ENCODE measurements at places on chromosomes 1 and 21. TPM values are rescaled to one million over a fixed set of nuclear protein-coding genes. Genes with fewer than 3 reads are reported as not detected.

Gene OLFML2B
- total RNA-seq, result not detected

Gene GNAT2
- total RNA-seq, result 0.29 TPM

- H3K27ac ChIP-seq, result no peak within 1 kb of the TSS
- H3K4me1 ChIP-seq, result peaks cover 12% of the 10 kb centered on the region
- H3K36me3 ChIP-seq, result no peaks in the 10 kb centered on the region
- DNase-seq, result peak; percentile 69
- peak within 1 kb of the TSS; percentile 44 for H3K4me3 ChIP-seq
These were observed at the start of gene ARHGAP29 for GRCh38 chr1:94237291-94238226. ARHGAP29 (minus strand) TSS chr1:94237584; CDS start chr1:94231611, 5,973 bp downstream.

DNA sequence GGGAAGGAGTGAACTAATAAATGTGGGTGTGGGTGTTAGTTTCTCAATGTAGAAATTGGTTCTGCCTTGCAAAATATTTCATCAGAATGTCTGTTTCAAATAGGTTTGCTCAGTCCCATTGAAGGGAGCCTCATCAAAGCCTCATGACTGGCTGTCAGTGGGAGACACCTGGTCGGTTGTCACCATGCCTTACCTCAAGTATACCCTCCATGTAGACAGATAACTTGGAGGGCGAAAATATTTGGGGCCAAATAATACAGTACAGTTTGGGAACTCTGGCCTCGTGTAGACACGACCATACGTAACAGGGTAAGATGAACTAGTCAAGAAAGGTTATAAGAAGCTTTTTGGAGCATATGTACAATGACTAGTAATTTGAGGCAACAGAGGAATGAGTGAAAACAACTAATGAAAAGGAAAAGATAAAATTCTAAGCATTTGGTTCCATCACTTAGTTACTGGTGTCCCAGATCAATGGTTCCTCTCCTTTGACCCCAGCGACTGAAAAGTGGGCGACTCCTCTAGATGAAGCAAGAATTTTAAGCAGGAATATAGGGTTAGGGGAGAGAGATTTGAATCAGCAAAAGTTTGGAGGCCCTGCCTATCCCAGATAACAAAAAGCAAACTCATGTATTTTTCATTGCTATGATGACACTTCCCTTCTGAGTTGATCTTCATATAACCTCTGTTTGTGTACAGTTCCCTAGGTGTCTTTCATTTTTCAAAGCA lies 163.9 kb downstream of the LRRC40 start:
- no peak overlapping the region for H3K27ac ChIP-seq
- H3K4me1 ChIP-seq, result no peaks in the 10 kb centered on the region
- H3K4me3 ChIP-seq, result no peak overlapping the region
- no peaks in the 10 kb centered on the region for H3K36me3 ChIP-seq

- DNase-seq, result no peak
- no peaks in the 10 kb centered on the region for H3K4me1 ChIP-seq
- H3K4me3 ChIP-seq, result no peak overlapping the region
- H3K27me3 ChIP-seq, result peaks cover under 1% of the 10 kb centered on the region
- H3K27ac ChIP-seq, result no peak overlapping the region
- H3K36me3 ChIP-seq, result no peaks in the 10 kb centered on the region
These were observed 119.4 kb upstream of the CXADR start for GRCh38 chr21:17393413-17393812.
